ENCODE measurements at places on chromosomes 3 and 15. TPM values are rescaled to one million over a fixed set of nuclear protein-coding genes. Genes with fewer than 3 reads are reported as not detected.

DNA sequence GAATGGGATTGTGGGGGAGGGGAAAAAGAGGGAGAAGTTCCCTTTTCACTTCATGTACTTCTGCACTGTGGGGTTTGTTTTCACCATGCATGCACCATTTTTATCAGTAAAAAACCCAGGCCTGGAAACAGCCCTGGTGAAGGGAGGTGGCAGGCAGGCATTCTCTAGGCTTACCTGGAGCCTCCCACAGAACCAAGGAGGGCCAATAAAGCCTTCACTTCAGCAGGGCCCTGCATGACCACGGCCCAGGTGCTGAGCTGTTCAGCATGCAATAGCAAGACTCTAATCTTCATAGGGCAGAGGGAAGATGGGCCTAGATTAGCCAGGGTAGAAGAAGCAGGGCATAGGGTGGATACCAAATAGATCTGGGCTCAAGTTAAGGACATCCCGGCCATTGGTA lies 49.6 kb downstream of the SCN5A start:
- H3K27ac ChIP-seq, result no peak overlapping the region
- no peak overlapping the region for H3K4me3 ChIP-seq
- peaks cover 98% of the 10 kb centered on the region for H3K36me3 ChIP-seq
- no peak for DNase-seq
- no peaks in the 10 kb centered on the region for H3K4me1 ChIP-seq

GRCh38 chr3:31147550-31147949 lies 253.1 kb upstream of the GADL1 start:
- H3K36me3 ChIP-seq, result no peaks in the 10 kb centered on the region
- H3K4me3 ChIP-seq, result no peak overlapping the region
- no peaks in the 10 kb centered on the region for H3K27me3 ChIP-seq
- H3K27ac ChIP-seq, result no peak overlapping the region
- no peak for DNase-seq

GRCh38 chr15:64210371-64210770 lies 47.5 kb upstream of the PPIB start:
- peaks cover 15% of the 10 kb centered on the region for H3K36me3 ChIP-seq
- H3K4me3 ChIP-seq, result no peak overlapping the region
- no peak for DNase-seq
- H3K27ac ChIP-seq, result no peak overlapping the region

- no peak overlapping the region for H3K27ac ChIP-seq
- H3K4me3 ChIP-seq, result no peak overlapping the region
- H3K27me3 ChIP-seq, result no peaks in the 10 kb centered on the region
- no peaks in the 10 kb centered on the region for H3K4me1 ChIP-seq
- H3K36me3 ChIP-seq, result no peaks in the 10 kb centered on the region
- DNase-seq, result no peak
These were observed 588.3 kb upstream of the NAALADL2 start for GRCh38 chr3:174270841-174271240.

- no peaks in the 10 kb centered on the region for H3K4me1 ChIP-seq
- H3K4me3 ChIP-seq, result no peak overlapping the region
- H3K27me3 ChIP-seq, result no peaks in the 10 kb centered on the region
These were observed 89.4 kb upstream of the ACKR4 start for GRCh38 chr3:132507657-132508056.

DNA sequence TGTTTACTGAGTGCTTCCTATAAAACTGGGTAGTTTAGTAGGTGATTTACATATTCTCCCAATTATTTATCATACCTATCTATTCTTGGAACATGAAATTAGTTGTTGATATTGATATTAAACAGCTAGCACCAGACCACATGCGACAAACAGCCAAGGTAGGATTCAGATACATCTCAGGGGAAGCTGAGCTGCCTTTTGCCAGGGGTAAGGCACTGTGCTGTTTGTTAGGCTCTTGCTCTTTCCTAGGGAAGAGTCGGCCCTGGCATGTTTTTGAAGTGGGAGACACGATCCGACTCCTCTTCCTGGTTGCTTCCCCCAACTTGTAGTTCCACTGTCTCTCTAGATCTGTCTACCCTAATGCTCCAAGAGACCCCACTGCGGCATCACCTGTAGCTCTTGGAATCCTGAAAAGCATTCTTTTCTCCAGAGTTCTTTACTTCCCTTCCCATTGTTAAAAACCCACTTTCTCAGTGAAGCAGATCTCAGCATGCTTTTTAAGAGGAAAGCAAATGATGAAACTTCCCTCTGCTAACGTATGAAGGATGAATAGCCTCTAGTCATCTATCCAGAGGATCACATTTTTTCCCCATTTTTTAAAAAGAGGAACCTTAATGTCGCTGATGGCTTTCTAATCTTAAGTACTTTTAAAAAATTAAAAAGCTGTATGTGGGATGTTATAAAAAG lies 138.4 kb downstream of the GHSR start:
- H3K4me3 ChIP-seq, result no peak overlapping the region
- H3K4me1 ChIP-seq, result peaks cover 44% of the 10 kb centered on the region
- peaks cover 74% of the 10 kb centered on the region for H3K36me3 ChIP-seq
- H3K27ac ChIP-seq, result no peak overlapping the region

- no peak for DNase-seq
- peaks cover 22% of the 10 kb centered on the region for H3K4me1 ChIP-seq
- H3K27me3 ChIP-seq, result no peaks in the 10 kb centered on the region
- H3K27ac ChIP-seq, result peak overlapping the region; percentile 50
- no peak overlapping the region for H3K4me3 ChIP-seq
- H3K36me3 ChIP-seq, result no peaks in the 10 kb centered on the region
These were observed 60.2 kb downstream of the CORO2B start for GRCh38 chr15:68638953-68639515.

GRCh38 chr3:134477002-134477401 lies 8.8 kb downstream of the ANAPC13 start:
- H3K27me3 ChIP-seq, result no peaks in the 10 kb centered on the region
- H3K4me1 ChIP-seq, result peaks cover 34% of the 10 kb centered on the region
- DNase-seq, result peak; percentile 70
- no peak overlapping the region for H3K4me3 ChIP-seq

DNA sequence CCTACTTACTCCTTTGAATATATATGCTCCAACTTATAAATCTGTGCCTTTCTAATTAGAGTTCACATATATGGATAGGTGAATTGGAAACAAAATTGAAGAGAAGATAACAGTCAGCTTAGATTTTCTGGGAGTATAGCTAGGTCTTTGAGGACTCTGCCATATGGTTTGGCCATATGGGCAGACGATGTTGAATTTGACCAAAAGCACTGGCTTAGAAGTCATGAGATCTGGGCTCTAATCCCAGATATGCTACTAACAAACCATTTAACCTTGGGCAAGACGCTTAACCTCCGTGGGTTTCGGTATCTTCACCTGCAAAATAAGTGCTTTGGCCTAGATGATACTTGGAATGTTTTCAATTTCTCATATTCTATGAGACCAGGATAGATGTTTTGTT lies 154.1 kb downstream of the LSAMP start:
- H3K4me1 ChIP-seq, result no peaks in the 10 kb centered on the region
- DNase-seq, result no peak
- H3K27ac ChIP-seq, result no peak overlapping the region

DNA sequence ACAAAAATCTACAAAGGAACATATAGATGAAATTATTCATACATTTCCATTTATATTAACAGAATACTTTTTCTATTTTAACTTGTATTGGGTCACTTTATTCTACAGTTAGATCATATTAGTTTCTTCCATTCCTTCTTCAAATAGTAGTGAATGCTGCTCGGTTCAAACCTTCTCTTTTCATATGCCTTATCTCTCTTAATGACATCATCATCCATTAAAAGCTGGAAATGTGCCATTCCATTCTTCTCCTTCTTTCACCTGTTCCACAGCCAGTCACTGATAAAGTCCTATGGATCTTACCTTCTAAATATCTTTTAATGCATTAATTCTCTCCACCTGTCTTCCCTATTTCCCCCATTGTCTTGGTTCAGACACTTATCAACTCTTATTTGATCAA lies 358.0 kb upstream of the POU1F1 start:
- H3K27ac ChIP-seq, result no peak overlapping the region
- no peak for DNase-seq
- no peaks in the 10 kb centered on the region for H3K36me3 ChIP-seq
- no peak overlapping the region for H3K4me3 ChIP-seq
- no peaks in the 10 kb centered on the region for H3K27me3 ChIP-seq
- no peaks in the 10 kb centered on the region for H3K4me1 ChIP-seq

GRCh38 chr3:38960953-38961622 lies 90.7 kb downstream of the SCN11A start:
- H3K4me1 ChIP-seq, result no peaks in the 10 kb centered on the region
- H3K36me3 ChIP-seq, result no peaks in the 10 kb centered on the region
- H3K27ac ChIP-seq, result no peak overlapping the region

- H3K4me1 ChIP-seq, result no peaks in the 10 kb centered on the region
- H3K27ac ChIP-seq, result no peak overlapping the region
- no peaks in the 10 kb centered on the region for H3K27me3 ChIP-seq
- no peak overlapping the region for H3K4me3 ChIP-seq
These were observed 198.3 kb upstream of the GOLGA6L4 start for GRCh38 chr15:84037301-84037700.

DNA sequence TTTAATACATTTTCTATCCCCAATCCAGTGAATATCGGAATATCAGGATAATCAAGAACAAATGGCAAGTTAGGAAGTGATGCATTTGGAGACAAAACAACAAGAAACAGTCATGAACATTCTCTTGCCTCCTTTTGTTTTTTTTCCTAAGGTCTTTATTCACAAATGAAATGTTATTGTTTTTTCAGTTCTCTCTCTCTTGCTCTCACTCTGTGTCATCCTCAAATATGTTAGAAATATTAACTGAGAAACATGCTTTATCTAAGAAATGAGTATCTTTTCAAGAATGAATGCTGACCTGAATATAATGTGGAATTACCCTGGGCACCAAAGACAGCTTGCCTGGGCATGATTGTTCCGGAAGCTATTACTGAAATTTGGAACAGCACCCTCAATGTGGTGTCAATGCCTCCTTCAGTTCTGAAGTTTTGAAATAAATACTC lies 51.3 kb downstream of the RBMS3 start:
- H3K36me3 ChIP-seq, result no peaks in the 10 kb centered on the region
- peak overlapping the region; percentile 53 for H3K27ac ChIP-seq
- H3K27me3 ChIP-seq, result no peaks in the 10 kb centered on the region
- H3K4me1 ChIP-seq, result peaks cover 67% of the 10 kb centered on the region
- H3K4me3 ChIP-seq, result no peak overlapping the region

- H3K36me3 ChIP-seq, result no peaks in the 10 kb centered on the region
- H3K27me3 ChIP-seq, result no peaks in the 10 kb centered on the region
- H3K4me1 ChIP-seq, result no peaks in the 10 kb centered on the region
- H3K27ac ChIP-seq, result no peak overlapping the region
These were observed 641.3 kb upstream of the ZNF385D start for GRCh38 chr3:22392286-22392685.

- no peaks in the 10 kb centered on the region for H3K36me3 ChIP-seq
- H3K4me1 ChIP-seq, result no peaks in the 10 kb centered on the region
- no peak overlapping the region for H3K4me3 ChIP-seq
- H3K27ac ChIP-seq, result no peak overlapping the region
These were observed 42.8 kb upstream of the ADAMTSL3 start for GRCh38 chr15:83610901-83611685.

DNA sequence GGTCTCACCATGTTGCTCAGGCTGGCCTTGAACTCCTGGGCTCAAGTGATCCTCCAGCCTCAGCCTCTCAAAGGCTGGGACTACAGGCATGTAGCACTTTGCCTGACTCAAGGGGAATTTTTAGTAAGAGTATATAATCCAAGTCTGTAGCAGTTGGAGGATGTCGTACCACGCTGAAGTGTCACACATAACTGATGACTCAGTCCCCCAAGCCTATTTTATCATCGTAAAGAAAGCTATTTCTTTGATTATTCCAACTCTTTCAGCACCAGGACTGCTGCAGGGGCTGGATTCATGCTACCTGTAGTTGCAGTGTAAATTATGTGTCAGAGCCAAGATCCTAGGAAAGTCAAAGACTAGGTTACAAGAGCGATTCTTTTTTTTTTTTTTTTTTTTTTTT lies 1.4 kb upstream of the PRKCI start:
- DNase-seq, result no peak
- no peaks in the 10 kb centered on the region for H3K27me3 ChIP-seq
- H3K36me3 ChIP-seq, result no peaks in the 10 kb centered on the region

- no peak overlapping the region for H3K27ac ChIP-seq
- no peaks in the 10 kb centered on the region for H3K4me1 ChIP-seq
- no peak overlapping the region for H3K4me3 ChIP-seq
- no peaks in the 10 kb centered on the region for H3K27me3 ChIP-seq
These were observed 131.4 kb downstream of the ATP1B3 start for GRCh38 chr3:142007710-142008399.

DNA sequence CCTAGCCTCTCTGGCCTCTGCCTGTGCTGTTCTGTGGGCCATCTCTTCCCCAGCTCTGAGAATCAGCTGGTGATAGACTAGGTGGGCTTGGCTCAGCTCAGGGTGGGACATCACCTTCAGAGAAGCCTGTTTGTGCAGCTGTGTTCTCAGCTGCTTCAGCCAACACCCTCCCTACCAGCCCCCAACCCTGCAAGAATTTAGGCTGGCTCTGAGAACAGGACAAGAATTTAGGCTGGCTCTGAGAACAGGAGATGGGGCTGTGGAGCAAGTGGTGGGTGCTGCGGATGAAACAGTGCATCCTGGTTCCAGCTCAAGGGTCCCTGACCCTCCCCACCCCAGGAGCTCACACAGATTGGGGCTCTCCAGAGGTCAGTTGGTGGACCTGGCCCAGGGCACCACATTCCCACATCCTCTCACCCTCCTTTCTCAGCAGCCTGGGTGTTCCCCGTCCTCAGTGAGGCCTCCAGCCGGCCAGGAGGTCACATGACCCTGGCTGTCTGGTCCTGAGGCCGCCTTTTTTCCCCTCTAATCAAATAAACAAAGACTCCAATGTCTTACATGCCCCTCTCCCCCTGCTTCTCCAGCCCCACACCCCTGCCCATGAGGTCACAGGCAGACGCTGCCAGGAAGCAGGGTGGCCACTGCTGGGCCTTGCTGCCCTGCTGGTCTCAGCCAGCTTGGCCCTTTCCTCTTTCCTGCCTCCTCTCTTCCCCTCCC lies 14.9 kb downstream of the PLEKHO2 start:
- no peak overlapping the region for H3K4me3 ChIP-seq
- DNase-seq, result peak; percentile 74
- H3K27me3 ChIP-seq, result no peaks in the 10 kb centered on the region

- H3K27me3 ChIP-seq, result no peaks in the 10 kb centered on the region
- no peak for DNase-seq
- H3K4me1 ChIP-seq, result no peaks in the 10 kb centered on the region
- no peak overlapping the region for H3K27ac ChIP-seq
- H3K36me3 ChIP-seq, result peaks cover 4% of the 10 kb centered on the region
- H3K4me3 ChIP-seq, result no peak overlapping the region
These were observed 366.3 kb downstream of the FEZF2 start for GRCh38 chr3:62007036-62007435.

C3orf20 gene
- total RNA-seq, result not detected

BTLA gene
- 0.80 TPM for total RNA-seq

GOLIM4 gene
- total RNA-seq, result 89.4 TPM

RTP4 gene
- total RNA-seq, result 0.79 TPM

ERC2 gene
- total RNA-seq, result 0.81 TPM

RARB gene
- total RNA-seq, result 17.8 TPM

GABRR3 gene
- not detected for total RNA-seq

RASGRP1 gene
- total RNA-seq, result 2.3 TPM

ALPK3 gene
- 194 TPM for total RNA-seq

RBPMS2 gene
- 202 TPM for total RNA-seq

CXCR6 gene
- 0.20 TPM for total RNA-seq

TGM5 gene
- not detected for total RNA-seq

CISH gene
- 34.9 TPM for total RNA-seq

CNTN4 gene
- 4.1 TPM for total RNA-seq

ZBBX gene
- not detected for total RNA-seq

SLC22A14 gene
- total RNA-seq, result not detected

ONECUT1 gene
- not detected for total RNA-seq

CHRNA7 gene
- total RNA-seq, result 0.81 TPM

All from heart left ventricle (tissue), 16 donors.